ENCODE measurements at places on chromosomes 7 and 10. TPM values are rescaled to one million over a fixed set of nuclear protein-coding genes. Genes with fewer than 3 reads are reported as not detected.

The LIPF gene
- total RNA-seq = not detected

The TRIM74 gene
- not detected for total RNA-seq

DNA sequence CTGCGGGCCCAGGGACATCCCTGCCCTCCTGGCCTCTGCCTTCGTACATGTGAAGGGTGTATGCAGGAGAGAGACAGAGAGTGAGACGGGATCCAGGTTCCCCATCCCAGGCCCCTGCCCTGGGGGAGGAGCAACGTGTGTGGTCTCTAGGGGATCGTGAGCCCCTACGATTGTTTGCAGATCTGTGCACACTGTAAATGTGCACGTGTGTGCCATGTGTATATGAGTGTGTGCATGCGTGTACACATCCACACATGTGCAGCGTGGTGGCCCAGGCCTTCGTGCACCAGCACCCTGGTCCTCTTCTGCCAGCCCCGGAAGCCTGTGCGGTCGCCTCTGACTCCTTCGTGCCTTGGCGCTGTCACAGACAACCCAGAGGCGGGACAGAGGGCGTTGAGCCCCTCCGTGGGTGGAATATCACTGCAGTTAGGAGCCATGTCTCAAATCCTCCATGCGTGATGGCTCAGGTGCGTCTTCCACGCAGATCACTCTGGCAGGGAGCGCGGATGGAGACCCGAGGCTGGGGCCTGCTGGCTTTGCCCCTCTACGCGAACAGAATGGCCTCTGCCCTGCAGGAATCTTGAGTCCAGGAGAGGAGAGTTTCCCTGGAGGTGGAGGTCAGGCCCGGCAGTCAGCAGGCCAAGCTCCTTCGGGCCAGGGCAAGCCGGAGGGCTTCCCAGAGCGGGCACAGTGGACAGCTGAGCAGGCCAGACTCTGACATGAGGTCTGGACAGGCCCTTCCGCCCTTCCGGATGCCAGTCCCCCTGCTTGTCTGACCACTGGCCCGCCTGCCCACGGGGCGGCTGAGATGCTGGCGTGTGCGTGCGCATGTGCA lies 97.5 kb downstream of the UNCX start:
- no peak for DNase-seq

- no peak for DNase-seq
Measured at GRCh38 chr7:98802781-98803110, 67.1 kb downstream of the TMEM130 start.

- DNase-seq = peak; percentile 81
Measured at GRCh38 chr7:44257618-44258422, 57.0 kb downstream of the YKT6 start.

Measured in fibroblast of the aortic adventitia (primary cell).